Right cardiac atrium (tissue), 5 donors: ENCODE measurements at places on chromosomes 13 and 19. TPM values are rescaled to one million over a fixed set of nuclear protein-coding genes. Genes with fewer than 3 reads are reported as not detected.

GRAMD1A gene
- polyA plus RNA-seq = 32.0 TPM

C19orf38 gene
- polyA plus RNA-seq = 0.23 TPM

ZNF814 gene
- polyA plus RNA-seq = 13.0 TPM

ATP8A2 gene
- 0.09 TPM for polyA plus RNA-seq

GSX1 gene
- not detected for polyA plus RNA-seq

FGF14 gene
- 0.54 TPM for polyA plus RNA-seq

IGSF23 gene
- polyA plus RNA-seq = not detected

SIGLEC9 gene
- polyA plus RNA-seq = 1.2 TPM

NBEA gene
- 8.1 TPM for polyA plus RNA-seq

POMP gene
- 147 TPM for polyA plus RNA-seq

SCEL gene
- polyA plus RNA-seq = 0.05 TPM

PPM1N gene
- polyA plus RNA-seq = 0.91 TPM

PTOV1 gene
- 134 TPM for polyA plus RNA-seq

IZUMO4 gene
- 2.7 TPM for polyA plus RNA-seq

HCN2 gene
- 19.3 TPM for polyA plus RNA-seq

CBLC gene
- not detected for polyA plus RNA-seq

CADM4 gene
- 17.6 TPM for polyA plus RNA-seq

ADPRHL1 gene
- 280 TPM for polyA plus RNA-seq

SLC10A2 gene
- not detected for polyA plus RNA-seq

DNAJC15 gene
- polyA plus RNA-seq = 44.4 TPM

MAP4K1 gene
- 0.88 TPM for polyA plus RNA-seq

LILRB4 gene
- 1.4 TPM for polyA plus RNA-seq

RPL18A gene
- polyA plus RNA-seq = 998 TPM

CCDC122 gene
- 7.1 TPM for polyA plus RNA-seq

ZNF541 gene
- polyA plus RNA-seq = 0.20 TPM

PDX1 gene
- not detected for polyA plus RNA-seq

SOX1 gene
- not detected for polyA plus RNA-seq

GJA3 gene
- polyA plus RNA-seq = 5.7 TPM

C3 gene
- polyA plus RNA-seq = 273 TPM

ACP7 gene
- polyA plus RNA-seq = not detected

ZIK1 gene
- 2.0 TPM for polyA plus RNA-seq

ZNF112 gene
- polyA plus RNA-seq = 2.6 TPM

MAP2K7 gene
- polyA plus RNA-seq = 26.9 TPM

ZNF440 gene
- 4.0 TPM for polyA plus RNA-seq

GJB2 gene
- polyA plus RNA-seq = 0.20 TPM

C13orf42 gene
- not detected for polyA plus RNA-seq

STOML3 gene
- not detected for polyA plus RNA-seq

CCL25 gene
- polyA plus RNA-seq = not detected

WDR88 gene
- not detected for polyA plus RNA-seq
